ENCODE measurements at places on chromosomes 5 and 9. TPM values are rescaled to one million over a fixed set of nuclear protein-coding genes. Genes with fewer than 3 reads are reported as not detected.

DNA sequence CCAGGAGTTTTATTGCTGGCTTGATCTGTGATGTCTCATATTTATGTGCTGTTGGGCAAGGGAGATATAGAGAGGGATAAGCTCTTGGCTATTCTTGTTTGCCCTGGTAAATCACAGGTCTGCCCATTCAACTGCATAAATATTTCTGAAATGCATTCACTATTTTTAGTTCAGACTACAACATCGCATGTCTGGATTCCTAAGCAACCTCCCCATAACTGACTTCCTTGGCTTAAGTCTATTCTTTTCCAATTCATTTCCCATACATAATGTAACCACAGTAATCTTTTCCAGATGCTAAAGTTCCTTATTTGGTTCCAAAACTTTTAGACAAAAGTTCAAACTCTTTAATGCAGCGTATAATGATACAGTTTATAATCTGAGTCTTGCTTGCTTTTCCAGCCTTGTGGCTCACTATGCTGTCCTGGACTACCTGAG, 321.4 kb upstream of the ACTBL2 start:
- H3K36me3 ChIP-seq: no peaks in the 10 kb centered on the region
- no peak overlapping the region for H3K4me3 ChIP-seq
- peaks cover 4% of the 10 kb centered on the region for H3K4me1 ChIP-seq

GRCh38 chr9:15352306-15352705, 45.3 kb upstream of the TTC39B start:
- no peak for DNase-seq
- no peaks in the 10 kb centered on the region for H3K36me3 ChIP-seq
- no peak overlapping the region for H3K4me3 ChIP-seq

GRCh38 chr5:137594717-137595116, 95.6 kb upstream of the SPOCK1 start:
- no peak overlapping the region for H3K4me3 ChIP-seq
- no peaks in the 10 kb centered on the region for H3K27me3 ChIP-seq
- no peaks in the 10 kb centered on the region for H3K4me1 ChIP-seq

GRCh38 chr5:102760815-102761214, 5.7 kb downstream of the PAM start:
- DNase-seq: peak; percentile 45
- H3K27me3 ChIP-seq: no peaks in the 10 kb centered on the region
- H3K4me1 ChIP-seq: peaks cover 8% of the 10 kb centered on the region
- no peak overlapping the region for H3K4me3 ChIP-seq

DNA sequence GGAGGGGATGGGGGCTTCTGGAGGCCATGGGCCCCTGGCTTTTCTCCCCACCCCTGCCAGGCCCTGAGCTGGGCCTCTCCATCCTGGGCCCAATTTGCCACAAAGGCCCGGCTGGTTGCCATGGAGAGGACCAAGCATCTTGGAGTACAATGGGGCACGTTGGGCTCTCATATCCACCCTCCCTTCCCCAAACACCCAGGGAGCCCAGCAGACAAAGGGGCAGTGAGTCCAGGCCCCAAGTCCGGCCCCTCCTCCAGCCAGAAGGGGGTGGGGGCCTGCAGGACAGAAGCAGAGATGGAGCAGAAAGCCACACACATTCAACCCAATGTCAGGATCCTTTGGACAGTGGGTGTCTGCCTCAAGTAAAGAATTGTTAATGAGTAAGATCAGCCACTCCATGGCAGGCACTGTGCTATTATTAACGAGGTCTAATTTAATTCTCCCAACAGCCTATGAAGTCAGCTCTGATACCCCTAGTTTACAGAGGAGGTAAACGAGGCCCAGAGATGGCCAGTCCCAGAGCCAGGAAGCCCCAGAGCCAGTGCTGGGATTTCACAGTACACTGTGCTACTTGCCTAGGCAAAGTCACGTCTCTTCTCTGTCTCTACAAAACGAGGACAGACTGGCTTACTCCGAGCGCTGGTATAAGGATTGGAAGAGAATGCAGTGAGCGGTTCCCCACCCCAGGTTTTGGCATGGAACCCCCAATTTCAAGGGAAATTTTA, 2.3 kb downstream of the CRB2 start:
- peaks cover 36% of the 10 kb centered on the region for H3K27me3 ChIP-seq
- H3K4me1 ChIP-seq: peaks cover 8% of the 10 kb centered on the region
- H3K36me3 ChIP-seq: no peaks in the 10 kb centered on the region
- no peak overlapping the region for H3K4me3 ChIP-seq
- no peak for DNase-seq

DNA sequence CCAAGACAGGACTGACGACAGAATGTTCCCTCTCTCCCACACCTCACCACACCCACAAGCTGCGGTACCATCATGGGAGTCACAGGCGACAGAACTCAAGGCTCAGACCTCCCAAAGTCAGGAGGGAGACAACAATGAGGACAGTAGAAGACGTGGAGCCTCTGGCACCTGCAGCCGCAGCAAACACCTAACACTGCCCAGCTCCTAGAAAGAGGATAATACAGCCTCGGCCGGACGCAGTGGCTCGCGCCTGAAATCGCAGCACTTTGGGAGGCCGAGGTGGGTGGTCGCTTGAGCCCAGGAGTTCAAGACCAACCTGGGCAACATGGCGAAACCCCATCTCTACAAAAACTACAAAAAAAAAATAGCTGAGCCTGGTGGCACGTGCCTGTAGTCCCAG, 13.2 kb upstream of the PRDM12 start:
- H3K27me3 ChIP-seq: peaks cover 32% of the 10 kb centered on the region
- H3K27ac ChIP-seq: no peak overlapping the region
- no peak overlapping the region for H3K4me3 ChIP-seq
- no peaks in the 10 kb centered on the region for H3K36me3 ChIP-seq

GRCh38 chr5:113195771-113196170, 219.2 kb downstream of the DCP2 start:
- no peak for DNase-seq
- no peaks in the 10 kb centered on the region for H3K27me3 ChIP-seq
- no peak overlapping the region for H3K27ac ChIP-seq
- peaks cover 5% of the 10 kb centered on the region for H3K36me3 ChIP-seq
- peaks cover 2% of the 10 kb centered on the region for H3K4me1 ChIP-seq

The LCN2 gene
- polyA plus RNA-seq: not detected

The SVEP1 gene
- polyA plus RNA-seq: 3.8 TPM

The PTPRD gene
- 0.09 TPM for polyA plus RNA-seq

The TAF1L gene
- polyA plus RNA-seq: not detected

- no peaks in the 10 kb centered on the region for H3K27me3 ChIP-seq
- no peak overlapping the region for H3K4me3 ChIP-seq
- peaks cover 22% of the 10 kb centered on the region for H3K4me1 ChIP-seq
- no peak overlapping the region for H3K27ac ChIP-seq
Measured at GRCh38 chr5:74628359-74628758, 12.2 kb downstream of the ENC1 start.

GRCh38 chr5:51960617-51961121, 577.4 kb downstream of the ISL1 start:
- H3K27ac ChIP-seq: no peak overlapping the region
- H3K4me3 ChIP-seq: no peak overlapping the region
- H3K36me3 ChIP-seq: no peaks in the 10 kb centered on the region
- no peak for DNase-seq
- H3K4me1 ChIP-seq: no peaks in the 10 kb centered on the region

The FXN gene
- polyA plus RNA-seq: 18.1 TPM

The RABL6 gene
- polyA plus RNA-seq: 37.1 TPM

The PCDHB3 gene
- polyA plus RNA-seq: 0.10 TPM

- no peak overlapping the region for H3K4me3 ChIP-seq
- H3K27ac ChIP-seq: no peak overlapping the region
- no peaks in the 10 kb centered on the region for H3K27me3 ChIP-seq
- no peak for DNase-seq
- H3K36me3 ChIP-seq: no peaks in the 10 kb centered on the region
Measured at GRCh38 chr5:131019111-131019510, 145.9 kb downstream of the HINT1 start.

Measured in IMR-90 (cell line).